ENCODE measurements at places on chromosomes 2 and 18. TPM values are rescaled to one million over a fixed set of nuclear protein-coding genes. Genes with fewer than 3 reads are reported as not detected.

DNA sequence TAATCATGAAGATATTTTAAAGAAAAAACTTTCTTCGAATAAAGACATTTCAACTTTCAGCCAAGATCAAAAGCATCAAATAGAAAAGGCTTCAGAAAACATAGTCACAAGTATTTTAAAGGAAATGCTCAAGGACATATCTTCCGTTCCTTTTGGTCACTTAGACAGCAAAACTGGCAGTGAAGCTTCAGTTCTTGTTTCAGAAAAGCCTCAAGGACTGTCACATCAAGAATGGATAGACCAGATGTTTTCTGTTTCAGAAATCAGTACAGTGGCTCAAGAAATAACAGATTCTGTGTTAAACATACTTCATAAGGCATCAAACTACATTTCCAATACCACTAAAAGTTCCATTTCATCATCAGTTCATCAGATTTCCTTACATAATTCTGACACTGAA lies 51.8 kb downstream of the FSIP2 start:
- DNase-seq: no peak
- peaks cover 4% of the 10 kb centered on the region for H3K36me3 ChIP-seq
- no peak overlapping the region for H3K4me3 ChIP-seq
- no peaks in the 10 kb centered on the region for H3K4me1 ChIP-seq
- no peaks in the 10 kb centered on the region for H3K27me3 ChIP-seq

Gene C2orf81
- total RNA-seq: 6.0 TPM

DNA sequence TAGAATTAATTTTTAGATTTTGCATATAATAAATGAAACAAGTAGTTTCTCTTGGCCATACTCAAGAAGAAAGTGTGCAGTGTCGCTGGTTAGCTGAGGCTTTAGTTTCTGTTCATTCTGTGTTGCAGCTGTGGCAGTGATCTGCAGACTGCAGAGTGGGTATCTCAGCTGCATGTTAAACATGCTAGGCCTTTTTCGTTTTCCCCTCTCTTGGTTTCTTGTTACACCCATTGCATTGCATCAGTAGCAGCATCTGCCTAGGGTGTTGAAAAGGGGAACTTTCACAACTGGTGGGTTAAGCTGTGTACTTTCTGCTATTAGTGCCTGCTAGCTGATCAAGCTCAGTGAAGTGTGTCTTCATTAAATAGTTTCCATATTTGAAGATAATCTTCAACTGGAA lies 51.3 kb downstream of the ACSL3 start:
- H3K36me3 ChIP-seq: peaks cover 13% of the 10 kb centered on the region
- H3K27ac ChIP-seq: no peak overlapping the region
- H3K4me3 ChIP-seq: no peak overlapping the region
- DNase-seq: no peak
- H3K27me3 ChIP-seq: no peaks in the 10 kb centered on the region

Gene ERMN
- 1.2 TPM for total RNA-seq

- no peaks in the 10 kb centered on the region for H3K27me3 ChIP-seq
- no peak overlapping the region for H3K27ac ChIP-seq
- DNase-seq: no peak
- H3K4me3 ChIP-seq: no peak overlapping the region
- no peaks in the 10 kb centered on the region for H3K4me1 ChIP-seq
Measured at GRCh38 chr2:221844212-221845020, 272.3 kb upstream of the EPHA4 start.

Gene TWIST2
- 1.7 TPM for total RNA-seq

Gene SERPINB10
- not detected for total RNA-seq

- H3K27me3 ChIP-seq: peaks cover 8% of the 10 kb centered on the region
- no peaks in the 10 kb centered on the region for H3K36me3 ChIP-seq
- no peaks in the 10 kb centered on the region for H3K4me1 ChIP-seq
- no peak overlapping the region for H3K27ac ChIP-seq
- peak overlapping the region; percentile 14 for H3K4me3 ChIP-seq
Measured at GRCh38 chr2:126885751-126886210, 12.9 kb upstream of the TEX51 start.

- no peak for DNase-seq
- H3K27me3 ChIP-seq: no peaks in the 10 kb centered on the region
- H3K4me1 ChIP-seq: peaks cover 8% of the 10 kb centered on the region
- H3K27ac ChIP-seq: no peak overlapping the region
Measured at GRCh38 chr2:178517496-178517895, 37.2 kb downstream of the PLEKHA3 start.

DNA sequence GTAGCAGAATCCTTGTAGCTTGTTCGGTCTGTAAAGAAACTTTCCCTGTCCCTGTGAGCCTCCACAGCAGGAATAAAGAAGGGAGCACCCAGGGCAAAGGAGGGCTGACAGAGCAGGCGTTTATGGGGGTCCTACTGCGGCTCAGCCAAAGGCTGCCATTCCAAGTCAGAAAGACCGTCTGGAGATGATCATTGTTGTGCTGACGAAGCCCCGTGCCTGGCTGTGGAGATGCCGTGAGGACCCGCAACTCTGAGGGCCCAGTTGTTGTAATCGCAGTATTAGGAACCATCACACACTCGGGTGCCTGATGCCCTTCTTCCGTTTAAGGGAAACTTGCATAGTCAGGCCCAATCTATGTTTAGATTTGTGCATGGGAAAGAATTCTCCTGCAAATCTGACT lies 16.9 kb upstream of the VWA3B start:
- no peak for DNase-seq
- no peak overlapping the region for H3K27ac ChIP-seq
- no peak overlapping the region for H3K4me3 ChIP-seq
- no peaks in the 10 kb centered on the region for H3K27me3 ChIP-seq
- no peaks in the 10 kb centered on the region for H3K4me1 ChIP-seq
- H3K36me3 ChIP-seq: no peaks in the 10 kb centered on the region

- H3K27me3 ChIP-seq: peaks cover 9% of the 10 kb centered on the region
- no peaks in the 10 kb centered on the region for H3K36me3 ChIP-seq
- H3K4me1 ChIP-seq: peaks cover 33% of the 10 kb centered on the region
- no peak overlapping the region for H3K4me3 ChIP-seq
- no peak overlapping the region for H3K27ac ChIP-seq
- DNase-seq: no peak
Measured at GRCh38 chr2:159209341-159210306, 76.9 kb downstream of the WDSUB1 start.

GRCh38 chr2:12910431-12910830 lies 193.7 kb downstream of the TRIB2 start:
- no peaks in the 10 kb centered on the region for H3K4me1 ChIP-seq
- H3K4me3 ChIP-seq: no peak overlapping the region
- no peaks in the 10 kb centered on the region for H3K36me3 ChIP-seq
- no peaks in the 10 kb centered on the region for H3K27me3 ChIP-seq

Gene ICOS
- not detected for total RNA-seq

DNA sequence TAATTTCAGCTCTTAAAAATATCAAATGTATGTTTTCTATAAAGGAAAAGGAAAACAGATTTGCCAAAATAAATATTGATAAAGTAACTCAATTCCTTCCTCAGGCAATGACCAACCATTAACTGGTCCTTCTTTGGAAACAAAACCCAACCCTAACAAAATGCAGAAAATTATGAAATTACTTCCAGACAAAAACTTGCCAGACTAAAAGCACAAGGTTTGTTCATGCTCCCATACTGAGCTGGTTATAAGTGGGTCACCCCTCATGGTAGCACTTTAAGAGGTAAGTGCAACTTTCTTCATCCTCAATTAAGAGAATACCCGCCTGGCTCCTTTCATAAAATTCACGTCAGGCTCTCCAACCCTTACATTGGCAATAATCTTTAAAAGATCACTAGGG lies 31.1 kb upstream of the TTC32 start:
- no peaks in the 10 kb centered on the region for H3K4me1 ChIP-seq
- H3K4me3 ChIP-seq: no peak overlapping the region
- H3K27me3 ChIP-seq: no peaks in the 10 kb centered on the region

DNA sequence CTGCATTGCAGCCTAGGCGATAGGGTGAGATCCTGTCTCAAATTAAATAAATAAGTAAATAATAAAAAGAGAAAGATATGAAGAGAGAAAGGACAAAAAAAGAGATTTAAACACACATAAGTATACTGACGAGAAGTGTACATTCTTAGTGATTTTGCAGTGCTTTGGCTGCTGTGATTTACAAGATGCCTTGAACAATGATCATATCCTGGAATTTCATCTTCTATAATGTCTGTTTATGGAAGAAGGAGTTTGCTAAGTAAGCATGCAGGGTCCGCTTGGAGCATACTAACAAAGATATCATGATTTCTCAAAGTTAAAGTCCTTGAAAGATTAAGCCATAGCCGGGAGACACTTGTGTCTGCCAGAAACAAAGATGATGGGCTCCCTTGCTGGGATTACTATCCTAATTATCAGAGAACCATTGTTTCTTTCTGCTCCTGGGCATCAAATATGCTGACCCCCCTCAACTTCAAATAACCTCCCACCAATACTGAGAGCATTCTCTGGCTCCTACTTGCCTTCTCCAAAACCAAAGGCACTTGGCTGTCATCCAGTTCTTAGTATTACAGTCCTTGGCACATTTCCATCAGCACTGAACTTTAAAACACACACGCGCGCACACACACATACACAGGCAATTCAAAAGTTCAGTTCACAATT lies 47.5 kb upstream of the STAM2 start:
- H3K27me3 ChIP-seq: no peaks in the 10 kb centered on the region
- no peak overlapping the region for H3K4me3 ChIP-seq
- H3K27ac ChIP-seq: no peak overlapping the region

- no peaks in the 10 kb centered on the region for H3K36me3 ChIP-seq
- peak; percentile 50 for DNase-seq
- no peak overlapping the region for H3K27ac ChIP-seq
- peaks cover 34% of the 10 kb centered on the region for H3K4me1 ChIP-seq
- H3K27me3 ChIP-seq: peaks cover 19% of the 10 kb centered on the region
Measured at GRCh38 chr2:126655051-126655450, 907 bp upstream of the GYPC start.

Gene FAM210A
- 15.5 TPM for total RNA-seq

DNA sequence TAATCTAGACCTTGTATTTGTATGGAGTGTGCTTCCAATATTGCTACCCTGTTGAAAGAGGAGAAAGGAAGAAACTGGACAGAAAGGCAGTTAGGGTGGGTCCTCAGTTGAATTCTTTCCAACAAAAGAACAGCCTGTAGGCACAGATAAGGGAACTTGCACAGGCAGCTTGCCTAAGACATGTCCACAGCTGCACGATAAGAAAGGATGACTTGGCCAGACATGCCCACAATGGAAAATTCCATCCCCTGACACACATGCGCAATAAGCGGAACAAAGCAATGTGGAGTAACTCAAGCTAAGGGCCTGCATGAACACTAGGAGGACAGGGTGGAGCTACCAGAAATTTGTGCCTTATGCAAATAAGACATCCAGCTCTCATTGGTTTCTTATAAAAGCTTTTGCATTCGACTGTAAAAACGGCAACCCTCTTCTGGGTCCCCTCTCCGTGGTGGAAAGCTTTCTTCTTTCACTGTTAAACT lies 1084.7 kb upstream of the NXPH2 start:
- no peaks in the 10 kb centered on the region for H3K36me3 ChIP-seq
- DNase-seq: no peak
- H3K4me3 ChIP-seq: no peak overlapping the region
- H3K27ac ChIP-seq: no peak overlapping the region
- H3K27me3 ChIP-seq: no peaks in the 10 kb centered on the region
- H3K4me1 ChIP-seq: no peaks in the 10 kb centered on the region

GRCh38 chr2:26887151-26887550 lies 39.2 kb downstream of the DPYSL5 start:
- H3K4me3 ChIP-seq: no peak overlapping the region
- H3K27me3 ChIP-seq: no peaks in the 10 kb centered on the region
- no peak overlapping the region for H3K27ac ChIP-seq
- H3K4me1 ChIP-seq: peaks cover 5% of the 10 kb centered on the region
- H3K36me3 ChIP-seq: no peaks in the 10 kb centered on the region

Gene CNGA3
- total RNA-seq: not detected

DNA sequence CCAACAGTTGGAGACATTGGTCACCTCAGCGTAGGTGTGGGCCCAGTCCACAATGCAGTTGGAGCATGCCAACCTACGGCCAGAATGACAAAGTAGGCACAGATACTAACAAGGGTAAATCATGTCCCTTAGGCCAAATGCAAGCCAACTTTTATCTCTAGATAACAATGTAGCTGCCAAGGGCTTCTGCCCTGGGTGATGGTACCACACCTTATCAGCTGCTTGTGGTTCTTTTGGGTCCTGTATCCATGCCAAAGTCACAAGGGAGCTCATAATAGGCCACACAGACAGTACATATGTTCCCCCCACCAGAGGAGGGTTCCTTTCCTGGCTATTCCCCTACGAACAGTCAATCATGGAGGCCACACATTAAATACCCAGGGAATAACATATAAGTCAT lies 19.1 kb downstream of the PHOSPHO2 start:
- H3K4me1 ChIP-seq: no peaks in the 10 kb centered on the region
- H3K27me3 ChIP-seq: no peaks in the 10 kb centered on the region
- H3K4me3 ChIP-seq: no peak overlapping the region
- H3K27ac ChIP-seq: no peak overlapping the region
- DNase-seq: no peak
- no peaks in the 10 kb centered on the region for H3K36me3 ChIP-seq

Gene CYTIP
- 0.54 TPM for total RNA-seq

DNA sequence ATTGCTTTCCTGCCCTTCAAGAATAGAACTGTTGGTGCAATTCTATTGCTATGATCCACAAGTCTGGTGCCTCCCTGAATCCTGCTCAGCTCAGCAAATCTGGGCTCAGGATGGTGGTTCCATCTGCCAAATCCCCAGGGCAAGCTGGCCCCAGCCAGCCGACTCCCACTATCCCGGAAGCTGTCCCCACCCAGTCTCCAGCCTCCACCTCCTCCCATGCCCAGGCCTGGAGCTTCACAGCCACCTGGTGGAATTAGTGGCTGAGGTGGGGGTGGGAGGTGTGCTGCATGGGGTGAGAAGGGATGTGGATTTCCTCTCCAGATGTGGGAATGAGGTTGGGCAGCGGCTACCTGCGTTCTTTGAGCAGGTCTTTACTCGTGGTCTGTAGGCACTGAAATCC lies 119.3 kb upstream of the SMAD2 start:
- H3K4me1 ChIP-seq: no peaks in the 10 kb centered on the region
- no peak overlapping the region for H3K4me3 ChIP-seq
- H3K27ac ChIP-seq: no peak overlapping the region
- DNase-seq: no peak

Gene NFU1
- total RNA-seq: 74.3 TPM

- H3K4me3 ChIP-seq: no peak overlapping the region
- H3K4me1 ChIP-seq: no peaks in the 10 kb centered on the region
- H3K27ac ChIP-seq: no peak overlapping the region
- DNase-seq: no peak
Measured at GRCh38 chr2:184849516-184849915, 251.2 kb downstream of the ZNF804A start.

DNA sequence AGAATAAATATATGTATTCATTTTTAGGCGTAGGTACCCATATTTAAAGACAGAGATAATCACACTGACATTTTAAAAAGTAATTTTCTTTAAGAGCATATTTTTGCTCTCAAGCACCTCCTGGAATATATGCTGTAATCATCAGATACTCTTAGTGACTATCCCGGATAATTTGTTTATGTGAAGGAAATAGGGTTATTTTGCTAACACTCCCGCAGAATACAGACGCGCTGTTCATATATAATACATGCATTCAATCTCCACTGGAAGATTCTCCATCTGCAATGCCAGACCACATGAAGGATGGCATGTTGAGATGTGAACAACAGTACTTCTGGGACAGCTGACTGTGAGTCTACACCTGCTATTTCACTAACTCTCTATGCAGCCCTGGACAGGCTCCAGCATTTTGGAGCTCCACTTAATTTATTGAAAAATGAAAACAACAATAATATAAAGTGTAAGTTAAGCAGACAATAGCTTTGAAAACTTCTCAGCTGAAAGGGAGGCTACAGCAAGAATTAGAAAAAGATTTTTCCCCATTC lies 430.6 kb downstream of the TMX3 start:
- no peak for DNase-seq
- H3K36me3 ChIP-seq: no peaks in the 10 kb centered on the region
- no peaks in the 10 kb centered on the region for H3K27me3 ChIP-seq

- no peaks in the 10 kb centered on the region for H3K4me1 ChIP-seq
- H3K36me3 ChIP-seq: no peaks in the 10 kb centered on the region
- no peak overlapping the region for H3K4me3 ChIP-seq
- DNase-seq: no peak
- no peak overlapping the region for H3K27ac ChIP-seq
Measured at GRCh38 chr2:17270894-17271293, 247.3 kb downstream of the RAD51AP2 start.
